ENCODE measurements at places on chromosomes 11 and 22.

DNA sequence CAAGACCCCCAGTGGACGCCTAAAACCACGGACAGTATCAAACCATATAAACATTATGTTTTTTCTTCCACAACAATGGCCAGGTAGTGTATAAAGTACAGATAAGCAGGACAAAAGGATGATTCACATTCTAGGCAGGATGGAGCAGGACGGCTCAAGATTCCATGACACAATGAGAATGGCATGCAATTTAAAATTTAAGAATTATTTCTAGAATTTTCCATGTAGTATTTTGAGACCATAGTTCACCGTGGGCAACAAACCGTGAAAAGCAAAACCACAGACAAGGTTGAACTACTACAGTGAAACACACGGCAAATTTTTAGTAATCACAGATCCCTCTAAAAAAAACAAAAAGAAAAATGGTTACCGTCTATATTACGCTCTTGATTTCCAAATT, 7.5 kb downstream of the NARS2 start:
- DNase-seq = no peak

GRCh38 chr11:133991101-133991500, 34.3 kb upstream of the IGSF9B start:
- no peak for DNase-seq

DNA sequence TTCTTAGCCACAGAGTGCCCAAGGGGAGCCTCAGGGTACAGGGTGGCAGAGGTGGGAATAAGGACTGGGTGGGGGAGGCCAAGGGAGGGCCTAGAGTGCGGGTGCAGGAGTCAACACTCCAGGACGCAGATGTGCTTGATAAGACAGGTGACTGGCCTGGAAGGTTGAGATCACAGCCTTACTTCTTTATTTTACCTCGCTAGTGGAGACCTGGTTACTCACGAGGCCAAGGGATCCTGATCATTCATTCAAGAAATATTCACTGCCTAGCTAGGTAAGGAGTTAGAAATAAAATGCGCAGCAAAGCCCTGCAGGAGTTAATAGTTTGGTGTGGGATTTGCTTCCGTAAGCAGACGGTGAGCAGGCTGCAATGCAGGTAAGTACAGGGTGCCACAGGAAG, 13.2 kb upstream of the PEX26 start:
- DNase-seq = no peak

DNA sequence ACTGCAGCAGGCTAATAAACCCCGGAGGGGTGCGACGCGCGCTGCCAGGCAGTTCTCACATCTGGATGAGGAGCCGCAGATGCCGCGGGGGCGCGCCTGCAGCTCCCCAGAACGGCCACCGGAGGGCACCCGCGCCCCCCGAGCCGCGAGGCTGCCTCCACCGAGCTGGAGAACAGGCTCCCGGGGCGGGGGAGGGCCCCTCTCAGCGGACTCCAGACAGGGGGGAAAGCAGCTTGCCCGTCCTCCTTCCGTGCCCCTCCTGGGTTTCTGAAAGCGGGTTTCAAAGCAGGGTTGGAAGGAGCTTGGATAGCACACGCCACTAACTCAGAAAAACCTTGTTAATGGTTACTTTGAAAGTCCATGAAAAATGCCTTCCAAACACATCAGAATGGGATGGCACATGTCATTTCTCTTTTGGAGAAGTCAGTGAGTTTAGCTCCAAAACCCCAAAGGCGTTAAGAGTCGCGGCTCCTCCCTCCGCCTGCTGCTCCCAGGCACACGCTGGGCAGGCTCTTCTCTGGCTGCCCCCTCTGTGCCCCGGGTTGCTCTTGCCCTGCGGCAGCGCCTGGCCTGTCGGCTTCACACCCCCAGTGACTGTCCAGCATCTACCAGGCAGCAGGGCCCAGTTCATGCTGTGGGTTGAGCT, 317.8 kb downstream of the NTM start:
- DNase-seq = peak; percentile 97

DNA sequence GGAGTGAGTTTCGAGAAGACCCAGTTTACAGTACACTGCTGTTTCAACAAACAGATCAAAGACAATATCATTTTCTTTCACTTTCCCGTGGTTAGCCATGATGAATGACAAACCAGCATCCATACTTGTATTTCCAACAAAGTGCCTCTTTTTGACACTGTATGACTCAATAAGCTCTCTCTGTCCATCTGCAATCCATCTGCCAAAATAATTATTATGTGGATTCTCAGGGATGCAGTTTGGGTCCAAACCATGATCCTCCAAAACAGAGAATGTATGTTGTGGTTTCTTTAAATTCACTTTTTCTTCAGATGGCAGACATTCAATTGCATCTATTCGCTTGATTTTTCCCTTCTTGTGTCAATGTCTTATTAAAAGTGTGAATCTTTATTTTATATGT, 37.8 kb upstream of the RASD2 start:
- DNase-seq = no peak

DNA sequence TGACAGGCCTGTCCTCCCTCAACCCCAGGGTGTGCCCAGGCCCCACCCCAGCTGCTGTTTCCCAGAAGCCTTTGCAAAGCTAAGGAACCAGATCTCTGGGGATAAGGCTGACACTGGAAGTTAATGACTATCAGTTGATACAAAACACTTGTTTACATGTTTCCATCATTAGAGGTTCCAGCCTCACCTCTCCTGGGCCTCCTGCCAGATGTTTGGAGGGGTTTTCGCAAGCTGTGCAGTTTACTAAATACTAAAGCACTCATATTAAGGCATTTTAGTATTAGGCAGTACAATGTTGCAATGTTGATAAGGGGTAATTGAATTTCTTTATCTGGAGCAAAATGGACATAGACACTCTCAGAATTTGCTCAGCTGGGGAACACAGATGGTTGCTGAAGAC, 218.7 kb downstream of the INSC start:
- DNase-seq = no peak

DNA sequence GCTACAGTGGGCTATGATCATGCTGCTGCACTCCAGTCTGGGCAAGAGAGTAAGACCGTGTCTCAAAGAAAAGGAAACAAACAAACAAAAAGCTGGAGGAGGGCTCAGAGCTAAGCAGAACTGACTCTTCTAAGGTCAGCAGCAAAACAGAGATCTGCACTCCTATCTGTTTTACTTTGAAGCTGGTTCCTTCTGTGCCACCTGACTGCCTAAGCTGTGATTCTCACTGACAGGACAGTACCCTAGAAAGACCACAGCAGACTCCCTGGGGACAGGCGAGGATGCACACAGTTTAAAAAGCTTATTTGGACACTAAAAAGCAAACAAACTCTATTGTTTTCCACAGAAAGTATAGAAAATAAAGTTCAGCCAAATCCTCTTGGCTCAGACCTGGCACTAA, 30.5 kb downstream of the NEFH start:
- DNase-seq = no peak

DNA sequence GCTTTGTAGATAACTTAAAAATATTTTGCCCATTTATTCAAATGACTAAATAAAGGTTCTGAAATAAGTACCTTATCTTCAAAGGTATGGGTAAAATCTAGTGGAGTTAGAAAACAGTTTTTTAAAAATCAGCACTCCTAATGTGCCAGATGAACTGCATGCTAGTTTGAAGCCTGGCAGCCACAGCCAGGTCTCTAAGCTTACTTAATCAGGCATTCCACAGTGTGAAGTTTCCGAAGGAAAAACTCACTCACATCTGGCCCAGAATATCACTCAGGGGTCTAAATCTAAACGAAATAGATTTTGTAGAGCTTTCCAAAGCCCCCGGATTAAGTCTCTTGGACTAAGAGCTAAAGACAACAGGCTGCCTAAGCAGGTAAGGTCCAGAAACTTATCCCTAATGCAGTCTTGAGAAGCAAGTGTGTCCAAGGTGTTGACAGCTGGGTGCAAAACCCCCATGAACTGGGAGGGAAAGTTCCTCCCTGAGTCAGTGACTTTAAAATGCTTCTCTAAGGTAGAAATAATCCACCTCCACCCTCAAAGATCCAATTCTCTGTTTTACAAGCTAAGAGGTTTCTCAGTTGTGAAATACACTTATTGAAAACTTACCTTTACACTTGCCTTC, 157.6 kb downstream of the FCHSD2 start:
- DNase-seq = no peak

- DNase-seq = peak; percentile 99
Measured at GRCh38 chr11:1825039-1825740, 9.6 kb upstream of the SYT8 start.

GRCh38 chr11:30579415-30580175, 6.6 kb downstream of the MPPED2 start:
- DNase-seq = no peak

DNA sequence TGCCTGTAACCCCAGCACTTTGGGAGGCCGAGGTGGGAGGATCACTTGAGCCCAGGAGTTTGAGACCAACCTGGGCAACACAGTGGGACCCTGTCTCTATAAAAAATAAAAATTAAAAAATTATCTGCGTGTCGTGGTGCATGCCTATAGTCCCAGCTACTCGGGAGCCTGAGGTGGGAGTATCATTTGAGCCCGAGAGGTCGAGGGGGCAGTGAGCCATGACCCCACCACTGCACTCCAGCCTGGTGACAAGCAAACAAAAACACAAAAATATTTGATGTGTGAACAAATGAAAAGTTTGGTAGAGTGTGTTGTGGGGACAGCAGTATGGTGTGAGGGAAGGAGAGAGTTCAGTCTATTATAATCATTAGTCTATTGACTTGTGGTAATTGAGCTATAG, 90.8 kb upstream of the PARVA start:
- DNase-seq = no peak

GRCh38 chr11:64110465-64111375, 55.2 kb downstream of the MACROD1 start:
- DNase-seq = no peak

DNA sequence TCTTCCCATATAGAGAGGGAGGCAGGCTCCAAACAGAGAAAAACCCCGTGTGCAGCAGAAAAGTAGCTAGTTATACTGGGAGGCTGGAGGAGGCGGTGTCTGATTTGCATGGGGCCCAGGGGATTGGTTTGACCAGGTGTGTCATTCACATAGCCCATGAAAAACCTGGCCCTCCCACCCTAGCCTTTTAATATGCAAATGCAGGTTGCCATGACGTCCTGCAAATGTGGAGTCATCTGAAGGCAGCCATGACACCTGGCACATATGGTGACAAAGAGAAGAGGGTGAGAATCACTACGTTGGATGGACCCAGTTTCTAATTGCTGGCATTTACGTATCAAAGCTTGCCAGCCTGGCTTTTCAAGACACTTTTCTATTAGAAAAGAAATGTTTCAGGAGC, 57.8 kb downstream of the FAM181B start:
- no peak for DNase-seq

DNA sequence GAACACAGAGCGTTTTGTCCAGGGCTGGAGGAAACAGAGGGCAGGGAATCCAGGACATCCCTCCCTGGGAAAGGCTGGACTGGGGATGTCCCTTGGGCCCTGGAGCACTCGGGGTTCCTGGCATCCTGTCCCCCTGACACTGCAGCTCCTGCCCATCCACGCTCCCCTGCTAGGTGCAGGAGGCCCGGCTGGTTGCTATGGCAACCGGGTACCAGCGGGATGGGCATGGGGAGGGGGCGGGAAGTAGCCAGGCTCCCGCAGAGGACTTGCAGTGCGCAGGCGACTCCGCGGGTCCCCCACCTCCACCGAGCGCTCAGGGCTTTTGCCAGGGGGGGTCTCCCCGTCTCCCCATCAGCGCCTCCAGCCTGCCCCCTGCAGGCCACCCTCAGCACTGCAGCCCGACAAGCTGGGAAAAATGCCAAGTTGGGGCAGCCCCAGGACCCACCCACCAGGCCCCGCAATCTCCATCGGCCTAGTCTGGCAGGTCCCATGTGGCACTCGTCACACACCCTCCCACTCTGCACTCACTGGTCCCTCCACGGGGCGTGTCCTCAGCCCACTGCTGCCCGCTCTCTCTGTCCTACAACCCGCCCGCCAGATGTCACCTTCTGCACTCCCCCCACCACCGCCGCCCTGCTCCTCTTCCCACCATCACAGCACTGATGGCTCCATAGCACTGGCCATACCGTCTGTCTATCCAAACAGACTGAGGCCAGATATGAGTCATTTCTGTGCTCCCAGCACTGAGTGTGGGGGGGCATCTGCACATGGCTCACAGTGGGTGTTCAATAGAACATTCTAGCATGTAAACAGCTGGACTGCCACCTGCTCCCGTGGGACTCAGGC, 31.5 kb downstream of the KIAA0930 start:
- DNase-seq = peak; percentile 80

DNA sequence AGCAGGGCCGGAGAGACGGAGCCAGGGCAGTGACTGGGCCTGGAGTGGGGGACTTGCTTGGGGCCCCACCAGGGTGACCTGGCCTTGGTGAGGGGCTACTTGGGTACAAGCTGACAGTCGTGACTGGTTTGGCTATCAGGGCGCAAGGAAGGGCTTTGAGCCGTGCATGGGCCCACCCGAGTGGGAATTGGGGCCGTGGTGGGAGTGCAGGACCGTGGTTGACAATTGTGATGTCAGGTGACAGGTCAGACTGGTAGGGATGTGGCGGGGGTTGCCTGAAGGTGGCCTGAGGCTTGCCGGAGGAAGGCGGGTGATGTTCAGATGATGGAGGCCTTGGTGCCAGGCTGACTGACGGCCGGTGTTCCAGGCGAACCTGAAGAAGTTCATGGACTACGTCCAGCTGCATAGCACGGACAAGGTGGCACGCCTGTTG, 5.6 kb downstream of the SHANK3 start:
- DNase-seq = no peak

GRCh38 chr11:75033916-75034315, 45.2 kb downstream of the NEU3 start:
- DNase-seq = no peak

- DNase-seq = no peak
Measured at GRCh38 chr11:109320595-109320994, 101.4 kb upstream of the C11orf87 start.

DNA sequence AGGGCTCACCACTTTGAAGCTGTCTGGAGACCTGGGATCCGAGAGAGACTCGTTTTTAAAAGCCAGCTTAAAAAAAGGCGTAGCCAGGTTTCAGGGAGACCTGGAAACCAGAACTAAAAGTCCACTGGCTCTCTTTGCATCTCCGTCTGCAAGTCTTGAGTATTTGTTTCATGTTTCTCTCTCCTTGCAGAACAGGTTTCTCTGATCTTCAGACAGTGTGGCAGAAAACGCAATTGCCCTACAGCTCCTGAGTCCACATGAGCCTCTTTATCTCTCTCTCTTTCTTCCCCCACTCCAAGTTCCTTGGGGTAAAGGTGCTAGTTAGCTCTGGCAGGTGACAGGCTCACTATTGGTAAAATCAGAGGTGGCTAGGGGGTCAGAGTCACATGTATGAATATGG, 67.0 kb upstream of the AMPD3 start:
- DNase-seq = no peak

GRCh38 chr11:128926437-128927107, 16.1 kb downstream of the TP53AIP1 start:
- DNase-seq = peak; percentile 57

- peak; percentile 84 for DNase-seq
Measured at GRCh38 chr22:26461188-26461810, 22.3 kb downstream of the HPS4 start.

All from iPS-NIHi11 (cell line).